GM20000 (cell line): ENCODE measurements at places on chromosomes 13 and 19.

DNA sequence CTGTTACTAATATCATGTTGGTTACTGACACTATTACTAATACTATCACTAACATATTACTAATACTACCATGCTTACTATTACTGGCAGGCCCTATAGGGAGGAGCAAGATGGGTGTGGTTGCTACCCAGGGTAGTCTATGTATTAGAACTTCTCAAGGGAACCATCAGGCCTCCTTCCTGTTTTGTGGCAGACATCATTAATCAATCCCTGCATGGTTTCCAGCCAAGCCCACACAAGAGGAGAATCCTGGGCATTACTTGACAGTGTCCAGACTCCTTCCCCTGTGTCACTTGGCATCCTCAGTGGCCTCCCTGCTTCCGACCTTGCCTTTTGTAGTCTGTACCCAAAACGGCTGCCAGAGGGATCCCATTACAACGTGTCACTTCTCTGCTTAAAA, 8.9 kb downstream of the HAS1 start:
- no peak for DNase-seq

GRCh38 chr19:35883882-35884281, 15.5 kb downstream of the APLP1 start:
- no peak for DNase-seq

- no peak for DNase-seq
These were observed 64.5 kb downstream of the CEBPG start for GRCh38 chr19:33437821-33438671.

GRCh38 chr19:44974857-44975256, 19.7 kb downstream of the CLPTM1 start:
- no peak for DNase-seq

GRCh38 chr13:26377038-26377437, 123.1 kb downstream of the CDK8 start:
- DNase-seq = no peak

- DNase-seq = no peak
These were observed 1.0 kb downstream of the CLPP start for GRCh38 chr19:6362351-6362801.

- DNase-seq = no peak
These were observed 25.3 kb downstream of the FBXO27 start for GRCh38 chr19:39007096-39007495.

DNA sequence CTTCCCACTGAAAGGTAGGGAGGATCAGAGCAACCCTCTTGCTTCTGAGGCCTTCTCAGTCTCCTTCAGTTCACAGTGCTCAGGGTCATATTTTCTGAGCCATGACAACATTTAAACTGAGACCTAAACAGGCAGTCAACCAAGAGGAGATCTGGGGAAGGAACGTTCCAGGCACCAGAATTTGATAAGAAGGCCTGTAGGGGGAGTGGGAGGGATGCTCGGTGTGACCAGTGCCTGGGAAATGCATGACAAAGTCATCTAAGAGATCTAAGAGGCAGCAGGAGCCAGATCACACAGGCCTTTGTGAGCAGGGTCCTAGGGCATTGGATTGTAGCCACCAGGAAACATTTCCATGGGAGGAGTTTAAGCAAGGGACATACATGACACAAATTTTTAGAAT, 71.6 kb downstream of the SHISA2 start:
- DNase-seq = no peak

GRCh38 chr13:97268772-97269171, 46.6 kb downstream of the MBNL2 start:
- DNase-seq = no peak

DNA sequence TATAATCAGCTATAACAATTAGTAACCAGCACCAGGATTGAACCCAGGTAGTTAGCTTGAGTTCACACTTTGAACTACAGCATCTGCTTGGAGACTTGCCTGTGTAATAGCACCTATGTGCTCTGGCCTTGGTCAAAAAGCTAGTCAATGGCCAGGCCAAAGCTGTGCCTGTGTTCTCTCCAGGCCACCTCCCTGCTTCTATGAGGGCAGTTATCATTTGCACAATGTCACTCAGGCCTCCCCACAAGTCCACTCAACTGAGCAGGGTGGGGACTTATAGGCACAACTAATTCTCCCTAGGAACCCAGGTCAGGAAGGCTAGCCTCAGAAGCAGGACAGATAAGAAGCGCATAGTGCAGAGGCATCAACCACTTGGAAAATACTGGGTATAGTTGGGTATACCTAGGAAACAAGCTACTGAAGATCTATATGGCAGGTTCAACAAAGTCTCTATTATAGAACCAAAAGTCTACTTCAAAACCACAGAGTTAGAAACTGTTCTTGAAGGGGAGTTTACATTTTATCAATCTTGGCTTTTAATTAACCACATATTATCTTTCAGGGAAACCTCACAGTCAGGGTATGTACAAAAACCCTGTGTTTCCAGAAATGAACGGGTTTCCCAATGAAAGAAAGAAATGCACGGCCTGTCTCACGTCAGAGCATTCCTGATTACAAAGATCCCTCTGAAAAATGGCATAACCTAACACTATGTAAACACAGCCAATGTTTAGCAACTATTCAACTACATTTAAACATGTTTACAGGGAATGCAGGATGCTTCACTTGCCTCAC, 140.9 kb downstream of the ABCC4 start:
- DNase-seq = no peak

- no peak for DNase-seq
These were observed 7.2 kb downstream of the GAS6 start for GRCh38 chr13:113856716-113857065.

GRCh38 chr19:9178901-9179300, at the start of gene OR7D2:
Gene OR7D2 (plus strand): TSS chr19:9178979. CDS start chr19:9185782, 6,803 bp downstream.
- no peak for DNase-seq

DNA sequence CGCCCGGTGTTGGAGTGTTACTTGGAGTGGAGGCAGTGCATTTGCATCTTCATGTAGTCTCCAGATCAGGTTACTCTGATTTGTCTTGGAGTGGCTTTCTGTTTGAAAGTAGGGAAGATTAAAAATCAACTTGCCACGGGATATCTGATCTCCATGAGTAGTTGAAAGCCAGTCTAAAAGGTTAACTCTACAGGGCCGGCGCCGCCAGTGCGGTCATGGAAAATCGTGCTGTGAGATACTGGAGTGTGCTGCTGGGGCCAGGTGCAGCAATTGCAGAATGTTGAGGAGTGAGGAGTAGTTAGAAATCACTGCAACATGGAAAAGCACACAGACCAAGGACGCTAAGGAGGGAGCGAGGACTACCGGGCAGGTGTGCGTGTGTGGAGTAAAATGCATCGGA, 175.0 kb downstream of the STK24 start:
- DNase-seq = no peak

DNA sequence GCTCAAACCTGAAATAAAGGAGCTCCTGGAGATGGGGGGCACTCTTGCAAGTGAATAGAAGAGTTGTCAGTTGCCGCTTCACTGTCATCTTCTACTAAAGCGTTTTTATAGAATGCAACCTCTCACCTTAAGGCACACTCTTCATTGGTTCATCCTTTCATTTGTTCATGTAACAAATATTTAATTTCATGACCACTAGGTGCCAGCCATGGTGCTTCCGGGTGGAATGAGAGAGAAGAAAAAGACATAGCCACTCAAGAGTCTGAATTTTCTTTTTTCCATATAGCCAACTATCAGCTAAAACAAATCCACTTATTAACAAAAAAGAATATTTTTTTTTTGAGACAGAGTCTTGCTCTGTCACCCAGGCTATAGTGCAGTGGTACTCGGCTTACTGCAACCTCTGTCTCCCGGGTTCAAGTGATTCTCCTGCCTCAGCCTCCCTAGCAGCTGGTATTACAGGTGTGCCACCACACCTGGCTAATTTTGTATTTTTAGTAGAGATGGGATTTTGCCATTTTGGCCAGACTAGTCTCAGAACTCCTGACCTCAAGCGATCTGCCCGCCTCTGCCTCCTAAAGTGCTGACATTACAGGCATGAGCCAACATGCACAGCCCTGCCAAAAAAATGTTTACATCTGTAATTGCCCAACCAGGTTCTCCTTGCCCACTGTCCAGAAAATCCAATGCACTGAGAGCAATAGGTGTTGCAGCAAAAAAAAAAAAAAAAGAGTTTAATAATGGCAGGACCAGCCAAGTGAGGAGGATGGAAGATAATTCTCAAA, 22.1 kb upstream of the SACS start:
- no peak for DNase-seq

- DNase-seq = no peak
These were observed 438.1 kb downstream of the FGF9 start for GRCh38 chr13:22108979-22109378.

- DNase-seq = no peak
These were observed 418.9 kb downstream of the DIAPH3 start for GRCh38 chr13:59744747-59745391.

DNA sequence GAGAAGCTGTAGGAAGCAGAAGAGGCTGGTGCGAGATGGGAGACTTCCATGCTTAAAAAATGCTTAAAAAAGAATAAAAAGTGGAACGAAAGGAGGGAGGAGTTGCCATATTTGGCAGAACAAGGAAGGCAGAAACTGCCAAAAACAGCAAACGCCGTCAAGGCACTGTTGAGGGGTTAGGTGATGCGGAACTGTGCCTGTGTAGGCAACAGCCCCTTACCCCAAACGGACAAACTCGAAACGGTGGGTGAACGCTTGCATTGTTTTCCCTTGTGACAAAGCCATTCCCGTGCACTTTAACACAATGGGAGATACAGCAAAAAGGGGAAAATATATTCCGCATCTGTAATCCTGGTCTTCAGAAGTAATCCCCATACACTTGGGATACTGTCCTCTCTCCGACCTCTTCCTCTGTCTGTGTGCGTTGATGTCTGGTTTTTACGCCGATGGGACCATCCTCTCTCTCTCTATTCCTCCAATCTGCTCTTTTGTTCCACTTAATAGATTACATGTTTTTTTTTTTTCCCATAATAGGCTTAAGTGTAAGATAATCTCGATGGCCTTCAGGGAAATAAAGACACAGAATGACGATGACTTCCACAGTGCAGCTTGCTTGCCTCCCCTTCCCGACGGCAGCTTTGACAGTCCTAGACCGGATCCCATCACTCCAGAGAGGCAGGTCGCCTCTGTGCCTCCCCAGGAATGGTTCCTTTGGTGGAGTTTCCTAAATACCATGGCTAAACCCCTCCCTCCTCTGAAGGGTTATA, 132.7 kb upstream of the RNF113B start:
- no peak for DNase-seq

DNA sequence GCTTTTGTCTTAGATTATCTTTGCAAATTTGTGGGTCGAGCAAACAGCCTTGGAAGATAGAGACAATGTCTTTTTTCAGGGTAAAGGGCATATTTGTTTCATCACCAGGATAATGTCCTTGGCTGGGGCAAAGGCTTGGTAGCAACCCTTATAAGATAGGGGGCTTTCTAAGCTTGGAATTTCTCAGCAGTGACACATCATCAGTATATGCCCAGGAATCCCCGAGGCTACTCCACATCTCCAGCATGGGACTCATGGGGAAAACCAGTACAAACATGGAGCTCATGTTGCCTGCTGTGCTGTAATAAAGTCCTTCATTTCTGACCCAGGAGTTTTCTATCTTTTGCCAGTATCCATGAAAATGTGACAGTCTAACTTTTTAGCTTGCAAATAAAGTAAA, 77.1 kb downstream of the DCLK1 start:
- DNase-seq = no peak

- DNase-seq = no peak
These were observed 191.2 kb downstream of the SPRY2 start for GRCh38 chr13:80149736-80150135.

DNA sequence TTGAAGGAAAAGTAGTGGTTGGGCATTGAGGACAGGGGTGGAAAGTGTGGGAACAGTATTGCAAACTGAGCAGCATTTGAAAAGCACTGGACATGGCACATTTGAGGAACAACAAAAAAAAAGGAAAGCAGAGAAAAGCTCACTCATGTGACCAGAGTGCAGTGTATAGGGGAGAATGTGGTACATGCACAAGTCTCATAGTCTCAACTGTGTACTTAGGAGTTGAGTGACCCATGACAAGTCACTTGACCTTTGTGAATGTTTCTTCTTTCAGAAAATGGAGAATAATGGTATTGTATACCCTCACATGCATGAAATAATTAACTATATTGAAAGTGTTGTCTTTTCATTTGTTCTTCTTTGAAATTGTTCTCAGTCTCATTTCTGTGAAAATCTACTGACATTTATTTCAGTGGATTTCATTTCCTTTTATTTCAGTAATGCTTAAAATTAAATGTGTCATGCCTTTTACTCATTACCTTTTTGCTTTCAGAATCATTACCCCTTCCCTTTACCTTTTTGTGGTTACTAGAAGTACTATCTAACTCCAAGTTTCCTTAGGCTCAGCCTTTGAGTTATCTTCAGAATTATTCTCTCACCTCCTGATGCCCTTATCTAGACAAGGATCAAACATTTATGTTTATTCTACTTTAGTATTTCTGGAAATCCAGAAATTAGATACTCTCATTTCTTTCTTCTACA, 79.1 kb upstream of the MLNR start:
- no peak for DNase-seq

DNA sequence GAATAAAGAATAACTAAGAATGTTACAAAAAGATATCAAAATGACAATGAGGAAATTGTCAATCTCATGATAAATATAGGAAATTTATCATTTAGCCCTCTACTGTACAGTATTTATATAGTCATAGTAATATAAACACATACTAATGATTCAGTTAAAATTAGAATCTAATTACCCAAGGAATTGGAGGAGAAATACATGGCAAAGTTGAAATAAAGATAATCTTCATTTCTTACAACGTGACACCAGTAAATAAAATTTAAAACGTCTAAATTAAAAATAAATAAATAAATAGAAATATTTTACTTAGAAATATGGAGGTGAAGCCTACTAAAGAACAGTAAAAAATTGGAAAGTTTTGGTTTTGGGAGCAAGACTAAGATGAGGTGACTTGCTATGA, 2163.1 kb upstream of the PCDH20 start:
- no peak for DNase-seq

GRCh38 chr19:33957804-33958203, 161.1 kb downstream of the KCTD15 start:
- no peak for DNase-seq

DNA sequence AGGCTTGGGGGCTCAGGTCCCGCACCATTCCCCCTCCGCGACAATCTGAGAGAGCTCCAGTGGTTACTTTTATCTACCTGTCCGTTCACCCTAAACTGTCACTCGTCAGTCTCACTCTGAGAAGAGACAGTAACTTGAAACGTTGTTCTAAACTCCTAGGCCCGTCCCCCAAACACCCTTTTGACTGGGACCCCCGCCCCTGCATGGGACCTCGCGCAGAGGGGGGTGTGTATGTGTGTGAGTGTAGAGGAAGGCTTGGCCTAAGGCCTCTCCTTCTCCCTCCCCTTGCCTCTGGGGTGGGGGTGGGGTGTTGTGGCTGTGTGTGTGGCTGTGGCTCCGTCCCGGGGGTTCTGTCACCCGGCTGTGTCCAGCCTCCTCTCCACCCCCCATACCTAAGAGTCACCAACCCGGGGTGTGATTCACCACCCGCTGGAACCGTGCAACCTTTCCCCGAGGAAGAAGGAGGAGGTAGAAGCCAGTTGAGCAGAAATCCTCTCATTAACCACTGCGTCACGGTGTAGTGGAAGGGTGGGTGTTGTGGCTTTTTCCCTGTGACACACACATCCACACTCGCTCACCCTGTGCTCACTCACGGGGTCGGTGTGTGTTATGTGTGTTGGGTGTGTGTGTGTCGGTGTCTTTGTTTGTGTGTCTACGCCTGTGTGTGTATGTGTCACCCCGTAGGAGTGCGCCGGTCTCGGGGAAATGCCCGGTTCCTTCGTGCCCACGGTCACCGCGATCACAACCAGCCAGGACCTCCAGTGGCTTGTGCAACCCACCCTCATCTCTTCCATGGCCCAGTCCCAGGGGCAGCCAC, 2.4 kb downstream of the FOSB start:
- DNase-seq = no peak

GRCh38 chr13:94362411-94362909, 117.0 kb downstream of the DCT start:
- DNase-seq = peak; percentile 71

- peak; percentile 31 for DNase-seq
These were observed 21.5 kb upstream of the GARRE1 start for GRCh38 chr19:34232566-34233481.
